AG04449 (cell line): ENCODE measurements at places on chromosomes 6 and 20.

- DNase-seq: peak; percentile 36
Observed at GRCh38 chr6:14851281-14851680, 394.6 kb upstream of the JARID2 start.

DNA sequence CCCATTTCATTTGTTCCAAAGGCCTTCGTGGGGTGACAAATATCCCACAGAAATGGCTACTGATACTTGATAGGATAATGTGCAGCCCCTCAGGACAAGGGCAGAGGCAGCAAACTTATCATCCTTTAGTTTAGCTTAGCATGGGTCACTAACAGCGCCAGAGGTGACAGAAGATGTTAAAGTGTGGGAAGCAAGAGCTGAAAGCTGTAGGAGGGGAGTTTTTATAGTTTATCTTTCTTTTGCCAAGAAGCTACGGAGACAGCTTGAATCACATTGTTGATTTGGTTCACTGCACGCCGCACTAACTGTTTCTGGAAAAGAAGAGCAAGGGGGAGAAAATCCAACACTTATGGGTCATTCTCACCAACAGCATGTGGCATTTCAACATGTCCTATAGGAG is 773.9 kb upstream of the MMS22L start:
- DNase-seq: no peak

DNA sequence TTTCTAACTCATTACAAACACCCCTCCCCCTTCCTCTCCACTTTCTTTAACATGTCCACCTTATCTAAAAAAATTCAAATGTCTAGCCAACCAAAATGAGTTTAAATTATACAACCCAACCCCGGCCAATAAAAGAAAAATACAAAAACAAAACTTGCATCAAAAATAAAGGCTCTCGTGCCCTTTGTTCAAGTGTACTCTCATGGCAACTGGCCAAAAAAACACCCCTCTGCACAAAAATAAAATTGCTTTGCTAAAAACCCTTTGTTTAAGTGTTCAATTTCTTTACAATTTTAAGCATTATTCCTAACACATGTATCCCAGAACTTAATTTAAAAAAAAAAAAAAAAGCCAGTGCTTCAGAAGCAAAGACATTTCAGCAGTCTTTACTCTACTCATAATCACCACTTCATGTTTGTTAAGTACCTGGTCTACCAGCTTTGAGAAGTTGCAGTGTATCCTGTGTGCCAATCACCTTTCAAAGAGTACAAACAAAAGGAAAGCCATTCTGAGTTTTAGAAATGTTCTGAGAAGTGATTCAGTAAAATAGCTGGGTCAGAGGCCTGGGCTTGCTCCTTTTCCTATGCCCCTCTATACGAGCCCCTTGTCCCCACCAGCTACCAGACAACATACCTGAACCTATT is 87.5 kb downstream of the MDN1 start:
- no peak for DNase-seq

- DNase-seq: no peak
Observed at GRCh38 chr6:105591053-105591452, 188.2 kb upstream of the PREP start.
